Astrocyte of the cerebellum (primary cell): ENCODE measurements at places on chromosomes 4 and X.

GRCh38 chrX:26286836-26287235, 70.9 kb downstream of the MAGEB5 start:
- DNase-seq, result no peak

DNA sequence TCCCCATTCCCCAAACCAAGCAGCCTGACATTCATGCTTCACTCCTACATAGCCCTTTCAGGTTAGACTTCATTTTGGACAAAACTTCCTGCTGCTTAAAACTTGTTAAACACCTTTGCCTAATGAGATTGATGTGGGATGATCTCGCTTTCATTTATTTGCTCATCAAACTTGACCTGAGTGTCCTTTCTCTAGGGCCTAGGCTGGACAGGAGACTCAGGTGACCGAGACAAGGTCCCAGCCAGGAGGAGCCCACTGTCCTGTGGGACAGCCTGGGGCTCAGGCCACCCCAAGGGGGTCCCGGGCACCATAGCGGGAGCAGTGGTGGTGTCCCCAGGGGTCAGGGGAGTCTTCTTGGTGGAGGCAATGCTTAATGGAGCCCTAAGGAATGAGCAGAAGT, 23.7 kb upstream of the PSAPL1 start:
- no peak for DNase-seq

DNA sequence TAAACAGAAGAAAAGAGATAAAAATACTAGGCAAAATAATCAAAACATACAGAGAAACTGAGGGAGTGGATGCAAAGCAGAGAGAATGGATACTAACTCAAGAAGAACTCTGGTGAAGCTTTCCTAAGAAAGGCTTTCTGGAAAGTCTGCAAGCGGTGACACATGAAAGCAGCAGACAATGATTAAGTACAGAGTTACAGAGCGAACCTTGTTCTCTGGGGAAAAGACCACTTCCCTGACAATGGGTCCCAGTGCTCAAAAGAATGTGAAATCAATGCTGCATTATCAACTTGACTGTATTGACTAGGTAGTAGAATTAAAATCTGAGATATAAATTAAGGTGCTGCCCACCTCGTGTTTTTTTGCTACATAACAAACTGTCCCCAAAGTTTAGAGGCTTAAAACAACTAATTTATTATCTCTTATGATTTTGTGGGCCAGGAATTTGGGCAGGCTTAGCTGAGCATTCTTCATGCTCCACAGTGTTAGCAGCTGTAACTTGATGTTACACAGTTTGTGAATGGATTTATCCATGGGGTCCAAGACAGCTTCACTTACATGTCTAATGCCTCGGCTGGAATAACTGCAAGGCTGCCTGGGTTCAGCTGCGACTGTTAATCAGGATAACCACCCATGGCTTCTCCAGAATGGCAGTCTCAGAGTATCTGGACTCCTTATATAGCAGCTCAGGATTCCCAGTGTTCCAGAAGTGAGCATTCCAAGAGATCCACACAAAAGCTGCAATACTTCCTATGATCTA, 106.9 kb upstream of the INPP4B start:
- no peak for DNase-seq

- peak; percentile 78 for DNase-seq
Observed at GRCh38 chr4:176534566-176534965, 214.8 kb downstream of the SPCS3 start.

GRCh38 chr4:90007494-90008167, 113.0 kb downstream of the MMRN1 start:
- DNase-seq, result no peak

- no peak for DNase-seq
Observed at GRCh38 chr4:143026459-143027170, 158.1 kb upstream of the USP38 start.

GRCh38 chrX:12115377-12115776, 22.9 kb upstream of the FRMPD4 start:
- no peak for DNase-seq

- no peak for DNase-seq
Observed at GRCh38 chrX:9927698-9928482, 39.3 kb upstream of the CLDN34 start.

DNA sequence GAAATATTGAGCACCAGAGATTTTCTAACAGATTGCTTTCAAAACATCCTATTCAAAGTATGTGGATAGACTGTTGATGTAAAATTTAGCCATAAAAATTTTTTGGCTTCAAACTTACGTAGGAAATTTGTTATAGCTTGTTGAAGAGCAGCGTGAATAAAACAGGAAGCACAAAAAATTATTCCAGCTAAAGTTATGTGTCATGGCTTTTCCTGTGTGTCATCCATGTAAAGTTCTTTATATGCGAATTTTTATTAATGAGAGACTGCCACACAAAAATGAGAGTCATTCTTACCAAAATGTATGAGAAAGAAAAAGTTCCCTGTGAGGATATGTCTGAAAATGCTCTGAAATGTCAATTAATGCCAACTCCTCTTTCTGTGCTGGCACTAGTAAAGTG, 19.5 kb downstream of the EPGN start:
- no peak for DNase-seq

DNA sequence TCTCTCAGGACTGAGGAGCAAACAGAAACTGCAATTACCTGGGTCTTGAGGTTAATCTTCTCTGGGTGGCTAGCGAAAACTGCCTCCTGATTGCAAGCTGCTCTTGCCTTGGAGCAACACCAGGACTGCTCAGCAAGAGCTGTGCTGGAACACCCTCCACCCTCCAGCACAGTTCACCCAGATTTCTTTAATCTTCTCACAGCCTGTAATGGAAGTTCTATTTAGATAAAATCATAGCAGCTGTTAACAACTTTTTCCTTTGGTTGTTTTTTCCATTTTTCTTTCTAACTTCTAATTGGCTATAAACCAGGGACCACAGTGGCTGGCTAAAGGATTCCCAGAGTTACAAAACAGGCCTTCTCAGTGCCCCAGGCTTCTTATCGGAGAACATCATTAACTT, 36.3 kb downstream of the OPHN1 start:
- no peak for DNase-seq

GRCh38 chr4:6180841-6181631, 19.3 kb downstream of the JAKMIP1 start:
- DNase-seq, result no peak

DNA sequence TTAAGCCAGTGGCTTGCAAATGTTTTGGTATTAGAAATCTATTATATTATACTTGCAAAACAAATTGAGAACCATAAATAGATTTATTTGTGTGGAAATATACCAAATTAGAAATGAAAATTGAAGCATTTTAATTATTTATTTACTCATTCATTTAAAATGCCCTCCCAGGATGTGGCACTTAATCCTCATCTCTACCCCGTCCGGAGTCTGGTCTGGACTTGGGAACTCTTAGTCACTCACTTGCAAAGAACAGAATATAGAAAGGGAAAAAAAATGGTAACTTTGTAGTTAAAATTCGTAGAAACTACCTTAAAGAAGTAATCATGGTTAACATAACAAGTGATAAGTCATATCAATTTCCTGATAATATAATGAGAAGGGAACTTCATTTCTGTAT, 775.9 kb upstream of the INTU start:
- no peak for DNase-seq

DNA sequence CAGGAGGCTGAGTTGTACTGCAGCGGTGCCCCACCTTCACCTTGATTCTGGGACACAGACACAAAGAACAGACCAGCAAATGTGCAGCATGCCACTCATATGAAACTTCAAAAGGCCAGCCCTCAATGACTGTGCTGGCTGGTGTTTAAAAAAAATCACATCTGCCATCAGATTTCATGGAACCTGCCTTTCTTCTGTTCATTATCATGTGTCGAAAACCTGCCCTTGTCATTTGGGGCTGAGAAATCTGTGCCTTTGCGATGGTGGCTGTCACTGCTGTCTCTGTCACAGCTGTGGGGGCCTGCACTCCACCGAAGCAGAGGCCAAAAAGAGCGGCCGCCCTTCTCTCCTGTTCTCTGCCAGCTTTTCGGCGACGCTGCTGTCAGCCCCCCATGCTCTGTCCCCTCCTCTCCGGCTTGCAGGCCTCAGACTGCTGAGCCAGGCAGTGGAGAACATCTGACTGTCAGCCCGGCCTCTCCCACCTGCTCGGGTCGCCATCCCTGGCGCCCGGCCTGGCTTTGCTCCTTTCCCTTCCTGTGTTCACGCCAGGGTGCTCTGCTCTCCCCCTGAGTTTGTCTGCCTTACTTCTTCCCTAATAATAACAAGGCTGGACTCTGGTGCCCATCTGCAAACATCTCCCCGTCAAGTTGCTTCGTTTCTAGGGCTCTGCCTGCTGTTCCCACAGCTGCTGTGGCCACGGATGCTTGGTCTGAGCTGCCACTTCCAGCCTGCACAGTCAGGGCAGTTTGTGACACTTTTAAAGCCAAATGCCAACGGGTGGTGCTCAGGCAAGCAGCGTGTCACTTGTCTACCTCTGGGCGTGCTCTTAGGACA, 355.2 kb downstream of the UNC5C start:
- DNase-seq, result no peak

DNA sequence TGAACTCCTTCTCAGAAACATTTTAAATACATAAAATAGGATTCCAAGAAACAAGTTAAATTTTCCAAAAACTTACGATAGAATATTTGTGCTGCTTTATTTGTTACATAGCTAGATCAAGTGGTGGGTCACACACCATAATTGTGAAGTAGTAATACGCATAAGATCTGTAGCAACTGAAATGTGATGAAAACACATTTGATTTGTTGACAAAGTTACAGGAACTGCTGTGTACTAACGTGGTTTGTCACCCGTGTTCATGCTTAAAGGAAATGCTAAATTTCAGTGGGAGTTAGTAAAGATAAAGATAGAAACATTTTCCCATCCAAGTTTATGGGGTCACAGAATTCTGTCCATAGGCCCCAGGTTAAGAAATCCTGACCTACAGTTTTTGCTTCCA, 34.1 kb upstream of the PHEX start:
- no peak for DNase-seq

DNA sequence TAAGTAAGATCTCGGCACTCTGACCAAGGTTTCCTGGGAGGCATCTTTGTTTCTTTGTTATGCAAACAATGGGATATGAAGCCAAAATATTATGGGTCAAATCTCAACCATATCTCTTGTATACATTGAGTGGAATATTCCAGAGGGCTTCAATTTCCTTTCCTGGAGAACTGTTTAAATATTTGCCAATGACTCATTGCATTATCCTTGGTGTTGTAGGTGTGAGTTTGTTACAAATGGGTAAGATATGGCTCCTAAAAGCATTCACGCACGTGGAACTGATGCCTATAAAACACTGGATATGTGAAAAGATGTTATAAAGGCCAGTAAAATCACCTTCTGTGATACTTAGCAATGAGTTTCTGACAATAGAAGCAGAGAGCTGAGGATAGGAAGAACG, 150.5 kb upstream of the WDR1 start:
- DNase-seq, result no peak

DNA sequence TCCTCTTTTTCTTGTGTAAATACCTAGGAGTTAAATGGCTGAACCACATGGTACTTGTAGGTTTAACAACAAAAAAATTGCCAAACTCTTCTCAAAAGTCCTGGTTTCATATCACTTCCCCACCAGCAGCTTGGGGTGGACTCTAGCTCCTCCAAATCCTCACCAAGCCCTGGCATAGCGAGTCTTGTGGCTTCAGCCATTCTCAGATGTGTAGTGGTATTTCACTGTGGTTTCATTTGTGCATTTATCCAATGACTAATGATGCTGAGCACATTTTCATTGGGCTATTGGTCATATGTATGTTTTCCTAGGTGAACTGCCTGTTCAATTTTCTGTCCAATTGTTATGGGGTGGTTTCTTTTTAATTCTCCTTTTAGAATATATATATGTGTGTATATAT, 249.3 kb downstream of the NLGN4X start:
- no peak for DNase-seq

GRCh38 chrX:40424259-40424658, 156.5 kb upstream of the ATP6AP2 start:
- DNase-seq, result no peak

- peak; percentile 53 for DNase-seq
Observed at GRCh38 chr4:14348506-14348905, 653.8 kb upstream of the CPEB2 start.

DNA sequence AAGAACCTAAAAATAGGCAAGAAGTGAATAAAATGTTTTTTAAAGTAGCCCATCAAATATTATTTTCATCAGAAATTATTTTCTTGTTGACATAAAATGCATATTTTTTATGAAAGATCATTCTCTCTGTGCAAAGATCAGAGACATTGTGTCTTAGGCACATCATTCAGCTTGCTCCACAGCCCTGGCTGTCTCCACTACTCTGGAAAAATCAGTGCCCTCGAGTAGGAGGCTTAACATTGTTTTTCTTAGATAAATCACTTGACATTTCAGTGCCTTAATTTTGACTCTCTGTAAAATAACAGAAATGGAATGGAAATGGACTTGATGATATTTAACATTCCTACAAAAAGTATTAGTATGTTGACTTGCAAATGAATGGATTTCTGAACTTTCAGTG, 77.9 kb downstream of the FAT4 start:
- DNase-seq, result no peak

DNA sequence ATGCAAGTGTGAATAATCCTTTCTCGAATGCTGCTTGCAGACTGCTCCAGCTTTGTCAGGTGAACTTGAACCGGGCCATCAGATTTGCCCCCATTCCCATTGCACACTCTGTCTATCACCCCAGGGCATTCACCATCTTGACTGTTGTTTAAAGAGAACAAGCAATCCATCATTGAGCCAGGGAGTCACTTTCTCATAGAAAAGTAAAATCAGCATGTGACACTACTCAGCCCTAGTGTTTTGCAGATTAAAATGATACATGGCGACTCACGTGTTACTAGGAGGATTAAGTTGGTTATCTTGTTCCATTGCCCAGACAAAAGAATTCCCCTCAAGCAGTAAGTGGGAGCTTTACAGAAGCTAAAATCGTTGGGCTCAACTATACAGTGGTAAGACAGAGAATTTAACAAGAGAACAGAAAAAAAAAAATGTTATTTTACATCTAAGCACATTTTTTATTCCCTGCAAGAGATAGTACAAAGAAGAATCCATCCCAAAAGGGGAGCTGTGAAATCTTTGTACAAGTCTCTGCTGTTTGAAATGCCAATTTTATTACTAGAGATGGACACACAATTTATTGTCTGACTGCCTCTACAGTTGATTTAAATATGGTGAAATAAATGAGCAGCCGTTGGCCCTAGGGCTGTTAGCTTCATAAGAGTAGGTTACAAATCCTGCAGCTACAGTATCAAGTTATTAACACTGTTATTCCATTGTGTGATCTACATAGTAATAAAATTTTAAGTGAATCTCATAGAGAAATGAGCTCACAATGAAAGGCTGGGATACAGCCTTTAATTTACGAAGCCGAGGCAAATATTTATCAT, 67.5 kb downstream of the NEUROG2 start:
- no peak for DNase-seq

GRCh38 chr4:8517946-8518345, 62.2 kb upstream of the GPR78 start:
- no peak for DNase-seq

DNA sequence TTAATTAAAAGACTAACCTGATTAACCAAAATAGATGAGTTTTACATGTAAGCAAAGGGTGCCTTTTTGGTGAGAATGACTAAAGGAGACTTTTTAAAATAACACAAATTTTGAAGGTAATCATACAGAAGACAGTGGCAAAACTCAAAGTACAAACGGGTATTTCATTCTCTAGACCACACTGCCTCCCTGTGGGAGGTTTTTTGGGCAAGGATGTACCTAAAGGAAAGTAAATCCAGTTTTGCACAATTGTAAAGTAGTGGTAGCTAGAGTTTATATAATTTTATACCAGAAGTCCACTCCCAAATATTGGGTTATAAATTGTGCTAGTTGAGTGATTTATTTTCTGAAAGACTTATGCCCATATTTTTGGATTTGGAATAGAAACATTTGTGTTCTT, 201.0 kb downstream of the PAPSS1 start:
- peak; percentile 31 for DNase-seq

GRCh38 chr4:17665852-17666251, 51.4 kb downstream of the MED28 start:
- no peak for DNase-seq

GRCh38 chrX:15849555-15849954, 5.1 kb downstream of the AP1S2 start:
- no peak for DNase-seq
